ENCODE measurements at places on chromosomes 1 and 21.

DNA sequence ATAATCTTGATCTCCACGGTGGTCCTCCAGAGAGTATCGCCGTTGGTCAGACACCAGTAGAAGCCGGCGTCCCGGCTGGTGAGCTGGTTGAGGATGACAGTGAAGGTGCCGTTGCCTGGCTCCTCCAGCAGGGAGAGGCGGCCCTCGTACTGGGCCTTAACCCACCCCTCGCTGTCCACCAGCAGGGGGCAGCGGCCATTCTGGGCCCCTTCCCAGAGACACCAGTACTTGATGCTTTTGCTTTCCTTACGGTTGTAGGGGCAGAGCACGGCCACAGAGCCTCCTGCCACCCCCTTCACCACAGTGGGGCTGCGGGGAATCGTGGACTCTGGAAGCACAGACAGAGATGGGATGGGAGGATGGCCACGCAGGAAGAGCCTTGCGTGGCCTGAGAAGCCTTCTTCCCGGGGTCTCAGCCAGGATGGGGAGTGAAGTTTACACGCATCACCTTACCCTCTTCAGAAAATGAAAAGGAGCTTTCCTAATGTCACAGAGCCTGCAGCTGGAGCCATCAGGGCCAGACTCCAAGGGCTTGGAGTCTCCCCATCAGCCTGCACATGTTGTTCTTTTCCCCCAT is 10.7 kb downstream of the PIGR start:
- no peak for DNase-seq

DNA sequence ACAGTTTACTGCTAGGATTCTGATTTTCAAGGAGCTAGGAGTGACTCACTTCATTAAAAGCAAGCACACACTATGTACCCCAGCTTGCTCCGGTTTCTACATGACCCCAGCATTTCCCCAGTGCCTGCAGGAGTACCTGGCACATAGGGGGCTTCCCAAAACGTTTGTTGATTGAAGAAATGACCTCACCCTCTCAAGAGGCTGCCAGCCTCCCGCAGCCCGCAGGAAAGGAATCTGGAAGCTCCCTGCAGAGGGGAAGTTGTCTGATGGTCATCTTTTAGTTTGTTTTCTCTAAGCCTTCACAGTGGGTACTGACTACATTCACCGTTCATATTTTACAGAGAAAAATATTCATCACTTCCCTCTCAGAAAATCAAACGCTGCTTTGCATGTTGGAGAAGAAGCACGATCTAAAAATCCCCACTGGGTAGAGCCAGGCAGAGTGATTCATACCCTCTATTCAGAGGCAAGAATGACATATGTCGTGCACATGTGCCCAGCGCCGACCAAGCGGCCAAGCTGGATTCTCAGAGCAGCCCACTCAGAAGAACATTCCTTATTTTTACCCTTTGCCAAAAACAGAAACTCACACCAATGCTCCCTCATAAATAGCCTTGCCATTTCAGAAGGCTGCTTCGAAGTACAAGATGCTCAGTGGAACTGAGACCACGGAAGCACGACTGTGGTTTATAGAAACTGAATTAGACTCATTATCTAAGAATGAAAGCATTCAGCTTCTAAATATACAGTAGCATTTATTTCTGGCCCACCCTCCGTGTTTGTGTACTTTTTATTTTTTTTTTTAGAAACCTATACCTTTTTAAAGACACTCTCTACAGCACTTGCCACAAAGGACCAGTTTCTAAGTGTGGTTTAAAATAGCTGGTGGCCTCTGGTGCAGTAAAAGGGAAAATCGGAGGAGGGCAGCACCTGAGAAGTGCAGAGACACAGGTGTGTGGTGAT is 143.2 kb downstream of the MIS18A start:
- DNase-seq = no peak

DNA sequence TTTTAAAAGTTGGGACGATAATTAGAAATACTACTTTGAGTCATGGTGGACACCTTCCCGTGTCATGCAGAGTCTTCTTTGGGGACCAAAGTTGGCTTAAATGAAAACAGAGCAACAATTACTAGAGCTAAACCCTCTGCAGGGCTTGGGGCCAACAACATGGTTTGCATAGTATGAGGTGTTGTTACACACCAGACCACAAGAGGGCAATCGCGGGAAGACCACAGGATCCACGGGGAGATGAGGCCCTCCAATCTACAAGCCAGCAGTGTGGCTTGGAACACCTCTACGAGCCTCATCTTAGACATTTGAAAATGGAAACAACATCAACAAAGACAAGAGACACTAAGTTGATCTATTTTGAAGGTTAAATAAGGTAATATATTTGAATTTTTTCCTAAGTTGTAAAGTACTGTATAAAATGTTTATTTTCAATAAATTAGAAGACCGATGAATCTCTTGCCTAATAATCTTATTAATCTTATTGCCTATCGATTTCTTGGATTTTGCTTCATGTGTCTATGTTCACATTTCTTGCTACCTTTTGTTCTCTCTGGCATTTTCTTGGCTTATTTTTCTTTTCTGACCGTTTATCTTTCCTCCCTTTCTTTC is 8.2 kb upstream of the SMCP start:
- DNase-seq = no peak

- no peak for DNase-seq
Observed at GRCh38 chr1:116494353-116494692, 76.5 kb downstream of the CD58 start.

- no peak for DNase-seq
Observed at GRCh38 chr21:27477296-27477695, 510.4 kb upstream of the ADAMTS5 start.

GRCh38 chr1:15189692-15190370 is 36.3 kb downstream of the TMEM51 start:
- DNase-seq = no peak

DNA sequence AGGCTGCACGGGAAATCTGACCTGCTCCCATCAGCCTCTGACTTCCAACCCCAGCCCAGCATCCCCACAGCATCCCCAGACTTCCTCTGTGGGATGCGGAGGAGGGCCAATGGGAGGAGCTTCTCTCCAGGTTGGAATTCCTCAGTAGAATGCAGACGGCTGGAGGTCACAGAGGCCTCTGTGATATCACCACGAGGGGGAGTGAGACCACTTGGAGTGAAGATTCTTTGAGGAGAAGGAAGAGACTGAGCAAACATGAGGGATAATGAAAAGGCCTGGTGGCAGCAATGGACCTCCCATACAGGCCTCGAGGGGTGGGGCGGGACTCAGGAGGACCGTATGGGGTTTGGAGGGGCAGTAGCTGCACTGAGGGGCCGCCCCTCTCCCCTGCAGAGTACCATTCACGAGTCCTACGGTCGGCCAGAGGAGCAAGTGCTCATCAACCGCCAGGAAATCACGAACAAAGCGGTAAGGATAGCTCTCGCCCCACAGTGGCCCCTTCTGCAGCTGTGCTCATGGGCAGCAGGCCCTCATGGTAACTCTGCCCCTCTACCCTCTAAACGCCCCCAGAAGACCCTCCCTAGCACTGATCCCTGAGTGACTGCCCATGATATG is at the start of gene CATSPER4:
Gene CATSPER4 (plus strand): TSS at position 230 of the 615 bp plus-strand sequence. CDS start 26 bp downstream, at position 256.
- no peak for DNase-seq

DNA sequence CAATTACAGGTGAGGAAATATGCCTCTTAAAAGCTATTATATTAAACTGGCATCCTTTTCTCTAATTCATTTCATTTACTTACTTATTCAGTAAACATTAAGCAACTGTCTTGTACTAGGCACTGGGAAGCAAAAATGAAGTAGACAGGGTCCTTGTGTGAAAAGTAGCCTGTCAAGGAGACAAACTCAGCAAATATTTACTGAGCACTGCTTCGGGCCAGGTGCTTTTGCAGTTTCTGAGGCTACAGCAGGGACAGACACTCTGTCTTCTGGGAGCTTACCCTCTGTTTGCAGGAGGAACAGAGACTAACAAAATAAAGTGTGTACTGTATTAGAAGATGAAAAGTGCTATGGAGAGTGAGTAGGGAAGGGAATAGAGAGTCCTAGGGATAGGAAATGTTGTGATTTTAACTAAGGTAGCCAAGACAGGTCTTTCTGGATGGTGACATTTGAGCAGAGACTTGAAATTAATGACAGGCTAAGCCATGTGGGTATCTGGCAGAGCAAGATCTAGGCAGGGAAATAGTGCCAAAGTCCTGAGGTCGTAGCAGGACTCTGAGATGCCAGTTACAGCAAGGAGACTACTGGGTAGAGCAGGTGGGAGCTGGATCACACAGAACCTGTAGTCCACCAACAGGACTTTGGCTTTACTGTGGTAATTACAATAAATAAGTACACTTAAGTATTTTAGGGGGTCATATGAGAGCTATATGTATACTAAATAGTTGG is 133.0 kb downstream of the ITSN1 start:
- DNase-seq = no peak

- no peak for DNase-seq
Observed at GRCh38 chr1:234918961-234919761, 209.5 kb downstream of the TOMM20 start.

GRCh38 chr1:6001992-6002576 is 9.9 kb upstream of the NPHP4 start:
- DNase-seq = no peak

GRCh38 chr21:41196993-41197392 is 29.0 kb downstream of the BACE2 start:
- DNase-seq = no peak

- DNase-seq = no peak
Observed at GRCh38 chr1:115062542-115063004, 26.7 kb downstream of the TSPAN2 start.

DNA sequence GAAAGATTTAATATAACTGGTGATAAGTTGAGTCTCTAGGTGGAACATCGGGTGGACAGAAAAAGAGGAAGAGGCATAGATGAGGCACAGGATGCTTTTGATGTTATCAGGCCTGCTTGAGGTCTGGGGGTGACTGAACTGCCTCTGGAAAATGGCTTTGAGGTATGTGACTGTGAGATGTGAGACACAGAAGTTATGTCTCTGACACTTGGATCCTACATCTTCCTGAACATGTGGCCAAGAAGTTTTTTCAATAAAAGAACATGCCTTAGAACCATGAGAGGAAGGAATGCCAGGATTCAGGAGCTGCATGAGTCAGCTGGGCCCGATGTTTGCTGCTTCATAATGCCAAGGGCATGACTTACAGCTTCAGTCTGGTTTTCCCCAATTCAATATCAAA is 11.5 kb upstream of the AIM2 start:
- DNase-seq = no peak

- DNase-seq = no peak
Observed at GRCh38 chr21:26962621-26963181, 4.2 kb downstream of the ADAMTS5 start.

GRCh38 chr1:89567797-89568196 is 43.2 kb downstream of the LRRC8B start:
- no peak for DNase-seq

GRCh38 chr1:232657426-232658005 is 27.6 kb upstream of the SIPA1L2 start:
- no peak for DNase-seq

DNA sequence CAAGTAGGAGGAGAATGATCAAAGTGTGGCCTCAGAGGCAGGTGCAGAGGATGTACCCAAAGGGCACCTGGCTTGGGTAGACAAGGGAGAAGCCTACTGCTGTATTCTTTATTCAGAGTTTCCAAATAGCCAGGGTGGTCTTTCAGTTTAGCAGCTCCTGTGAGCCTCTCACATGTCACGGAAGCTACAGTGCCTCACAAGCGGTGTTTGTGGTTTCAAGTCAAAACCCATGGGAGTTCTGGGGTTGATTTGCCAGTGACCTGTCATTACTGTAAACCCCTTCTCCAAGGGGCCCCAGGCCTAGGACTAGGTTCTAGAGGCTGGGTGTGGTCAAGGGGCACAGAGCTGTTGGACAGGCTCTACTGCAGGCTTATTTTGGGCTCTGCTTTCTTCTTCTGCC is 10.2 kb upstream of the IL10 start:
- DNase-seq = no peak

DNA sequence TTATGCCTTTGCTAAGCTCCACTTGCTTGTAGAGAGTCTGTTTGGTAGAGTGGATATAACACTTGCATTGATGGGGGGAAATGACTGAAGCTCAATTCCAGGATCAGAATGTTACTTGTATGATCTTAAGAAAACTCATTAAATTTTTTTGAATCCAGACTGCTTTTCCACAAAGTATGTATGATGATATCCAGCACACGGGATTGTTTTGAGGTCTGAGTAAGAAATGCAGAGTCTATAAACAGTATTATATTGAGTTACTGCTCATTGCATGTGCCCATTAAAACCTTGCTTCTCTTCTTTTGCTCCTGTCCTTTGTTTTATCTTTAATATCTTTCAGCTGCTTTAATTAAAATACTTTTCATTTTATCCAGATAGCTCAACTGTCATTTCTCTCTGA is 570.4 kb upstream of the ZRANB2 start:
- no peak for DNase-seq

- no peak for DNase-seq
Observed at GRCh38 chr21:34695434-34695833, 26.6 kb downstream of the CLIC6 start.

DNA sequence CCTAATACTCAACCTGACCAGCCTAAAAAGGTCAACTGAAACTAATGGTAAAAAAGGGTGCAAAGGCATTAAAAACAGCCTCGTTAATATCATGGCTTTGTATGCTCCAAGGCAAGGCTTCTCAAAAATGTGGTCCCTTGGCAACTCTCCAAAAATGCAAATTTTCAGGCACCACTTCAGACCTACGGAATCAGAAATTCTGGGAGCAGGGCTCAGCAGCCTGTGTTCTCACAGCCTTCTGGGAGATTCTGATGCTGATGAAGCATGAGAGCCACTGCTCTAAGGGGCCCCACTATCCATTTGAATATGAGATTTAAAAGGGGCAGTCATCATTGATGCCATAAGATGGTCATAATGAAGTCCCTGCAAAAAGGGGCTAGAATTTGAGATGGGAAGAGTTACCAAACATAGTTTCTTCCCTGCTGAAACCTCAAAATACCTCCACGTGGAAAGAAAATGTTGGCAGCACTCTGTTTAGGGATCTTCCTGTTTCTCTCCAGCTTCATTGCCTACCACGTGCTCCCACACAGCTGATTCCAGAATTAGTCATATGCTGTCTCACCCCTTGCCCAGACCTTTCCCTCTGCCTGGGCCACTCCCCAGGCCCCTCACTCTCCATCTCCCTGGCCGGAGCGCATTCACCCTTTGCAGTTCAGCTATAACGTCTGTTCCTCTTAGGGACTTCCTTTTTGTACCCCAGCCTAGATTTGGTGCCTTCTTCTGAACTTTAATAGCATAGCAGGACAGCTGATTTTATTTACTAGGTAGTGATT is 46.7 kb downstream of the PHC2 start:
- no peak for DNase-seq

GRCh38 chr1:59605184-59605583 is 209.6 kb upstream of the HOOK1 start:
- DNase-seq = no peak

Data from vagina (tissue), 2 donors.